ENCODE measurements at places on chromosomes 11 and 22.

DNA sequence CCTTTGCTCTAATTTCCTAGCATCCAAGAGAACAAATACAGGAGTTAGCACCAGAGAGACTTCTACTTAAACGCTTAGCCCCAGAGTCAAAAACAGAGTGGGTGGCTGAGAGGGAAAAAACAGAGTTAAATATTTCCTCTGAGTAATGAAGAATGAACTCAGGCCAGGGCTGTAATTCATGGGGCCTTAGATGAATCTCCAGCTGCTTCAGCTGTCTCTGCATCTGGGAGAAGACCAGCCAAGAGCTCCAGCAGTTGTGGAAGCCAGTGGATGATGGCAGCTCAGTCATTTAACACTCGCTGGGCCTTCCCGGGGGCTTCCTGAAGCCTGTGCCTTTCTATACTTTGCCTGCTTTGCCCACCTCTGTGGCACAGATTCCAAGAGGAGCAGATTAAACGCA is 5.7 kb upstream of the ADAMTS15 start:
- no peak for DNase-seq

GRCh38 chr11:71286701-71287643 is 34.6 kb upstream of the SHANK2 start:
- DNase-seq = peak; percentile 92

DNA sequence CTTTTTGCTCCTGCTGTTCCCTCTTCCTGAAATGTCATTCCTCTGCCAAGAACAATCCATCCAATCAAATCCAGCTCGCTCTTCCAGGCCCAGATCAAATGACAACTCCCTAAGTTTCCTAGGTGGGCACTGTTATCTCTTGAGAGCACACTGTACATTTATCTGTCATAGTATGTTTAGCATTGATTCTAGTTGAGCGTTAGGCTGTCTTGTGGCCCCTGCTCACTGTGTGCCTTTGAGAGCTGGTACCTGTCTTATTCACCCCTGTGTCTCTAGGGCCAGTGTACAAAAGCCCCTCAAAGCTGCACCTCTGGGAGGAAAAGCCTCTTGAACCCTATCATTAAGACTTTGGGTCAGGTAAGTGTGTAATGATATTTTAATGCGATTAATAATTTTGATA is 7.1 kb upstream of the LMO2 start:
- no peak for DNase-seq

GRCh38 chr11:65720211-65720934 is at the start of gene RNASEH2C:
TSS of gene RNASEH2C (minus strand) at chr11:65720798. CDS start at chr11:65720758, 40 bp downstream.
- peak; percentile 38 for DNase-seq

GRCh38 chr11:130024361-130024760 is 21.7 kb upstream of the PRDM10 start:
- no peak for DNase-seq

DNA sequence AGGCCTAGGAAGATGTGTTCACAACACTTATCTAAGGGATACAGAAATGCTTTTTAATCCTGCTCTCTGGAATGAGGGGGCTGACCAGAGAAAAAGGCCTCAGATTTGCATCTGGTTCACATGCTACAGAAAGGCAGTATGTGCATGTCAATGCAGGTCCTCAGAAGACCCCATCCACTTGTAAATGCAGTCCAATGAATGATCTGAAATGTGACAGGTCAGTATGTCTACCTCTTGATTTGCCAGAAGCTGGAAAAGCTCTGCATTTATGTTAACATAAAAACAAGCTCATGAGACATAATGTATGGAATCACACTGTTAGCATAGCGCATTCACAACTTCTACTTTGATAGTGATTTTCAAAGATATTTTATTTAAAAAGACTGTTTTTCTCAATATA is 367.4 kb upstream of the CHORDC1 start:
- DNase-seq = no peak

DNA sequence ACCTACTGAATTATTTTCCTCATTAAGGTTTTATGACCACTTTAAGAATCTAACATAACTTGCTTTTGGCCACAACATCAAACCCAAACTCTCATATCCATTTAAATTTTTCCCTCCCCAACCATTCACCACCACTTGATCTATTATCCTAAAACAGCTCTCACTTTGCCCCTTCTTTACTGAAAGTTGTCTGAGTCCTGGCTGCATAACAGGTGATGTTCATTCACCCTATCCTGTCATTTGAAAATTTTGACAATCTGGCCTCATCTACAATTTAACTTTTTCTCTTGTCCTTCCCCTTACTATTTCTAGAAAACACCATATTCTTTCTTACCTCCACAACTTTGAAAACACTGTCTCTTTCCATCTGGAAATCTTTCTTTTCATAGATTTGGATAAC is 89.3 kb downstream of the BDNF start:
- DNase-seq = no peak

- no peak for DNase-seq
Observed at GRCh38 chr11:11498195-11498594, 123.6 kb downstream of the GALNT18 start.

DNA sequence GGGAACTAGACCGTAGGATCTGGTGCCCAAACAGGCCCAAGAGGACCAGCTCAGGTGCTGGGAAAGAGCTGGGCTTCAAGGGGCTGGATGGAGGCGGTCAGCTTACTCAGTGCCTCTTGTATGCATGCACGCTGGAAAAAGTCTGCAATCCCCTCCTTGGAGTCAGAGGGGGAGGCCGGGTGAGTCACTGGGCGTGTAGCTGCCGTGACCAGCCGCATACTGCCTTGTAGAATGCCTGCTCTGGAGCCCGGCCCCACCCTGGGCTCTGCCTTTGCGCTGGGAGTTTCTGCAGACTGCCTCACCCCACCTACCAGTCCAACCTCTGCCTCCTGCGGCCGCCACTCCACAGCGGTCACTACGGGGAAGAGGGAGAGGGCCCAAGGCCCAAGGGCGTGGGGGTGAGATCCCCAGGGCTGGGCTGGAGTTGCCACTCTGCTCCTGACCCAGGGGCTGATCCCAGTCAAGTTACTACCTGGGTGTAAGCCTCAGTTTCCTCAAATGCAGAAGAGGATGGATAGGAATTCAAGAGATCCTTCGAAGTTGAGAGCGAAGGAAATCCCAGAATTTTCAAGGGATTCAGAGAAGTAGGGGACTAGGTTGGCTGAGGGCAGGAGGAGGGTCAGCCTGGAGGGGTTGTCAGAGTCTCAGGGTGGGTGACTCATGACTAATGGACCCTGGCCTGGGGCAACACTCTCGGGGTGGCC is 4.2 kb downstream of the MRGPRF start:
- peak; percentile 74 for DNase-seq

DNA sequence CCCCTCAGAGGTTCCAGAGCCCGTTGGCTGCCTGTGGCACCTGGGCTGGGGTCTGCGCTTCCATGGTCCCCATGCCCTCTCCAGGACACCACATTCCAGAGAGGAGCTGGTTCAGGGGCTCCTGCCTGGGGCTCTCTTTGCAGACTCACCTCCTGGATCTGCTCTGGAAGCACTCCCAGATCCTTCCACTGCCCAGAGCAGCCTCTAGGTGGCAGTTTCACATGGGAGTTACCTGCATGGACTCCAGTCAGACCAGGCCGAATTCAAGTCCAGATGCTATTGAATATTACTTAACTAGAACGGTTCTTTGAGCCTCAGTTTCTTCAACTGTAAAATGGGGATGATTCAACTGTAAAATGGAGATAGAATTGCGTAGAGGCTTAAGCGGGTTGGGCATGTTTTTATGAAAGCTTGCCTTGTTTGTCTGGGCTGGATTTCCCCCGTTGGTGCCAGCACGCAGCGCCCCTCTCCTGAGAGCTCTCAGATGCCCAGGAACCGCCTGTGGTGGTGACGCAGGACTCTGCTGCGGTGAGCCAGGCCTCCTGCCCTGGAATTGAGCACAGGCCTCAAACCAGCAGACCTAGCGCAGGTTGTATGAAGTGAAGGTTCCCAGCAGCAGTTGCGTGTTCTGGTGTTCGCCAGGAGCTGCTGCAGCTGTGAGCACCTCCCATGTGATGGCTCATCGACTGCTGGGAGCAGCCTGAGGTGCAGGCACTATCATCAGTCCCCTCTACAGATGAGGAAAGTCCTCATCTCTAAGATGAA is 44.2 kb downstream of the LMO1 start:
- DNase-seq = no peak

GRCh38 chr11:95821640-95822039 is 31.3 kb downstream of the CEP57 start:
- DNase-seq = no peak

DNA sequence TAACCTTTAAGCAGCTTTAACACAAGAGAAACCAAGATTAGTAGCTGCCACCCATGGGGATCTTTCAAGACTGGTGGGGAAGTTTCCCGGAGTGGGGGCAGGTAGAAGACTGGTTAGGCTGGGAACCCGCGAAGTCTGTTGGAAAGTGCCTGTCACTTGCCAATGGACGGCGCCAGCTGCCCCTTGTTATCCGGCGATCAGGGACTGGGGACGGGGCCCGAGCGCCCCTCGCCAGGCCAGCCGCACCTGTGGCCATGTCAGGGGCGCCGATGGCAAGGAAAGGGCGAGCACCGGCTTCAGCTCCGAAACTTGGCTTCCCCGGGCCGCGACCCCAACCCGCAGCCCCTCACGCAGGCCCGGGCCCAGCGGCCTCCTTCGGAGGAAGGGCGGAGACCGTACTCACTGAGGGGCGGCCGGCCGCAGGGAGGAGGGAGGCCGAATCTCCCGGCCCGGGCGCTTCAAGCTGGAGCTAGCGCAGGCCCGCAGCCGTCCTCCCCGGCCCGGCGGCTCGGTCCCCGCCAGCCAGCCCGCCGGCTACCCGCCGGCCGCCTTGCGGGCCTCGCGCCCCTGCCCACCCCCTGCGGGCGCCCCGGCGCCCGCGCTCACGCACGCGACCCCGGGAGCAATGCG is 539 bp downstream of the EIF4ENIF1 start:
- no peak for DNase-seq

- no peak for DNase-seq
Observed at GRCh38 chr11:19546325-19546724, 166.3 kb upstream of the NAV2 start.

DNA sequence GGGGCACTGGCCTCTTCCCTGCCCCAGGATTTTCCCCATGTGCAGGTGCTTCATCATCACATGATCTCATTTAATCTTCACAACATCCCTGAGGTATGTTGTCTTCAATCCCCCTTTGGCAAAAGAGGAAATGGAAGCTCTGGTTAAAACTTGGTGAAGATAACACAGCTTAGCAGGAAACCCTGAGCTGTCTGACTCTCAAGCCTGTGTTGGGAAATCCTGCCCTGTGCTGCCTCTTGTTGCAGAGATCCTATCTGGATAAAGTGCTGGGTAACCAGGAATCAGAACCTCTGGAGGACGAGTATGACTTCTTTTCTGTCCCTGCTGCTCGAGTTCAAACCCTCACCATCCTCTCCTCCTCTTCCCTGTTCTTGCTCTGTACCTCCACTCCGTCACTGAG is 13.1 kb upstream of the E2F8 start:
- no peak for DNase-seq

GRCh38 chr22:48088251-48088650 is 1325.8 kb downstream of the TBC1D22A start:
- no peak for DNase-seq

GRCh38 chr11:92495107-92495793 is 270.6 kb downstream of the FAT3 start:
- DNase-seq = no peak

DNA sequence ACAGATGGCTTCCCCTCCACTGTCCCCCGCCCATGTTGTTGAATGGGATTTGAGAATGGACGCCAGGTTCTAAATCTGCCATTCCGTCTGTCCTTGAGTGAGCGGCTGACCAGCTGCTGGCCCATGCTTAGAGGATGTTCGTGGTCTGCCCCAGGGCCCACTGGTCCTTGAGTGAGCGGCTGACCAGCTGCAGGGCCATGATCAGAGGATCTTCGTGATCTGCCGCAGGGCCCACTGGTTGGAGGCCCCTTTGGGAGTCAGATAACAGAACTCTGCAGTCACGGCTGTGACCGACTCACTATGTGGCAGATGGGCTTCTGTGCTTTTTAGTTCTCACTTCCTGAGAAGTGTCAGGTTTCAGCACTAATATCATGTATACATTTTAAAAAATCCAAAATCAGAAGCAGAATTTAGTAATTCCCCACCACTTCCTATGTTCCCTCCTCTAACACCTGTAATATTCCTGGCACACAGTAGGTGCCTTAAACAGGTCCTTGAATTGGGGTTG is 54.1 kb downstream of the MICAL3 start:
- no peak for DNase-seq

DNA sequence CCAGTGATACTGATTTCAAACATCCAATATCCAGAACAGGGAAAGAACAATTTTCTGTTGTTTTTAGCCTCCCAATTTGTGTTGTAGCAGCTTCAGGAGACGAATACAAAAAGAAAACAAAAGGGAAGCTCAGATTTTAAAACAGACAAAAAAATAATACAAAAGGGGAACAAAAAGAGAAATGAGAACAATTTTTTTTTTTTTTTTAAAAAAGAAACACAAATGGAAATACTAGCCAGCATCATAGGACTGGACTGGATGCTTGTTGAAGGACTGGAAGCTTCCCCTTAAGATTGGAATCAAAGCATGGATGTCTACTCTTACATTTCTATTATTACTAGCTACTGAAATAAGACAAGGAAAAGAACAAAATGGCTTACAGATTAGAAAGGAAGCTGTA is 46.5 kb upstream of the SORL1 start:
- DNase-seq = no peak

- no peak for DNase-seq
Observed at GRCh38 chr22:49035818-49036457, 791.7 kb downstream of the BRD1 start.

GRCh38 chr11:37967635-37968034 is 1369.6 kb upstream of the RAG2 start:
- no peak for DNase-seq

DNA sequence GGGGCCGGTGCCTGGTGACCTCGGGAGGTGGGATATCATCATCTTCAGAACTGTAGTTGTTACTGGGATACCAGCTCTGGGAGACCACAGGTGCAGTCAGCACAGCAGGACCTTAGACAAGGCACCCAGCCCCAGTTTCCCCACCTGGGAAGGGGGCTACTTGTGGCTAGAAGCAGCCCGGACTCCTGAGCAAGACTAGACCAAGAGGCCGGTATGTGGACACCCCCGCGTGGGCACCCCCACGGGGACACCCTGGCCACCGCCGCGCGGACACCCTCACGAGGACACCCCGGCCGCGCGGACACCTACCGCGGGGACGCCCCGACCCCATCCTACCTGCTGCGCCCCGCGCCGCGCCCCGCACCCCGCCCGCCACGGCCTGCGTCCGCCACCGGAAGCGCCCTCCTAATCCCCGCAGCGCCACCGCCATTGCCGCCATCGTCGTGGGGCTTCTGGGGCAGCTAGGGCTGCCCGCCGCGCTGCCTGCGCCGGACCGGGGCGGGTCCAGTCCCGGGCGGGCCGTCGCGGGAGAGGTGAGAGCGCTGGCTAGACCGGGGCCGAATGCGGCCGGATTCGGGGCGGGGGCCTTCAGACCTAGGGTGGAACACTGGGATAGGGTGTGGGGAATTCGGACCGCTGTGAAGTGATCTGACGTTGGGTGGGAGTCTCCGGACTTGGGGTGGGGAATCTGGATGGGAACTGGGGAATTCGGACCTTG is at the start of the genes COMT and TXNRD2:
Gene COMT (plus strand): TSS at position 408 of the 718 bp plus-strand sequence. CDS start 20,755 bp downstream, outside the sequence.
Gene TXNRD2 (minus strand): TSS at position 454 of the 718 bp plus-strand sequence. CDS start 15 bp downstream, at position 439.
- DNase-seq = no peak
